ENCODE measurements at places on chromosomes 2 and 18.

DNA sequence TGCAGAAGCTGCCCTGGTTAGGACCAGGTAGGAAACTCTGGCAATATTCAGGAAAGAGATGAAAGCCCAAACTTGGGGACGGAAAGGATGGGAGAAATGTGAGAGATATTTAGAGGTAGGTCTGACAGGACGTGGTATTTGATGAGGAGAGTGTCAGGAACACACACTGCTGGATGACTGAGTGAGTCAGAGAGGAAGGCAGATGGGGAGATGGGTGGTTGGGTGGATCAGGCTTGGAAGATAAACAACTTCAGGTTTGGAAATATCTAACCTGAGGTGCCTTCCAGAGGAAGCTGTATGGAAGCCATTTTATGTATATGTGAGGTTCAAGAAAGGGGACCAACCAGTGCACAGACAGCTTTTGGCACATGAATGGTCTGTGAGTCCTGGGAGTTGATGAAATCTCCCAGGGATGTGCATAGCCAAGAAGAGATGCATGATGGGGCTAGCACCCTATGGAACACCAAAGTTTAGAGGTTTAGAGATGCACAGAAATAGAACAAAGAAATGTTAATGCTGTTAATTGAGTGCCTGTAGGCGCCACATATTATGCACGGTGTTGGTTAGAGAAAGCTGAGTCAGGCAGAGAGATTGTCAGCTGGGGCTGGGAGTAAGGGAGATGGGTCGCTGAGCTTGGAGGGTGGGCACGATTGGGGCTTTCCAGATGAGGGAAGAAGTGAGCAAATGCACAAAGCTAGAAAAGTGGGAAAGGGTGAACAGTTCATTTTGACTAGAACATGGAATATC lies 101.0 kb downstream of the VIT start:
- no peak for DNase-seq

DNA sequence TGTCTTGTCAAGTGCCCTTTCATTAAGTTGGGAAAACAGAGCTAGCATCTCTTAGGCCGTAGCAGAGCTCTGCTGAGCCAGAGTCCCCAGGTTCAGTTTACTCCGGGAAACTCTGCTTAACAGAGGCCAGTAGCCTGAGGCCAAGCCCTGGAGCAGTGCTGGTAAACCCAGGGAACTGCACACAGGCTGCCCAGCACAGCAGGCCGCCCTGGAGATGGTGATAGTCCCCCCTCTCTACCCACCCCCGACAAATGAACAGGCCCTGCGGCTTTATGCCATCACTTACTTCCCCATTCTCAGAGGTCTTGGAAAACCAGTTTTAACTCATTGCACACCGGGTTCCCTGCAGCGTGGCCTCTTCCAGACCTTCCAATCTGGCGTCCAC lies 3.5 kb downstream of the CNNM4 start:
- no peak for DNase-seq

GRCh38 chr18:37665346-37665745 lies 99.7 kb upstream of the CELF4 start:
- DNase-seq = no peak

GRCh38 chr2:875687-876615 lies 74.7 kb upstream of the SNTG2 start:
- DNase-seq = no peak

DNA sequence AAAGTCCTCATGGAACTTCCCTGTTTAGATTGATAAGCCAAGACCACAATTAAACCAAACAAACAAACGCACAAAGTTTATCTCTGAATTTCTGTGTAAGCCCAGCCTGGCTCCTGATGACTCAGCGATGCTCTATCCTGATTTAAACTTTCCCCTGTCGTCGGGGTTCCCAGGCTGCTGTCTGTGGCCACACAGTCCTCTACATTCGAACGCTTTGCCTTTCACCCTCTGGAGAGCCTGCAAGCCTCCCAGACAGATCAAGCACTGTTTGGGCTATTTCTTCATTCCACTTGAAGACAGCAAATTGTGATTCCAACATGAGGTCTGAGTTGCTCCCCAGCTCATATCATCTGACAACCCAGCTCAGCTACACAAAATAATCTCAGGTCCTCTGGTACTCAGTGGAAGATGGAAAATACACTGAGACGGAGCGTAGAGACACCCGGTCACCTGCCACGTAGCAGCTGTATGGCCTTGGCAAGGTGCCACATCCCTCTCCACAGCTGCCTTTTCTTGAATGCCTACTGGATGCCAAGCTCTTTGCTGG lies 51.2 kb downstream of the CYRIA start:
- DNase-seq = no peak

DNA sequence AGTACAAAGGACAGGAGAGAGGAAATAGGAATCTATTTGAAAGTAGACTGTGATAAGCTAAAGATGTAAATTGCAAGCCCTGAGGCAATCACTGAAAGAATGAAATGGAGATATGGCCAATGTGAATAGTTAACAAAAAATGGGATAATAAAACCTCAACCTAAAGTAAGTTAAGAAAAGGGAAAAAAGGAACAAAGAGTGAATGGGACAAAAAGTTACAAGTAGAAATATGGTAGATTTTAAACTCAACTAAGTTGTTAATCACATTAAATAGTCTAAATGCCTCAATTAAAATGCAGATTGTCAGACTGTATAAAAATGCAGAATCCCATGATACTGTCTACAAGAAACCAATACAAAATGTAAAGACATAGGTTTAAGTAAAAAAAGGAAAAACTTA lies 165.2 kb upstream of the RBMS1 start:
- DNase-seq = no peak

GRCh38 chr2:120710256-120710655 lies 25.4 kb upstream of the GLI2 start:
- DNase-seq = peak; percentile 48

DNA sequence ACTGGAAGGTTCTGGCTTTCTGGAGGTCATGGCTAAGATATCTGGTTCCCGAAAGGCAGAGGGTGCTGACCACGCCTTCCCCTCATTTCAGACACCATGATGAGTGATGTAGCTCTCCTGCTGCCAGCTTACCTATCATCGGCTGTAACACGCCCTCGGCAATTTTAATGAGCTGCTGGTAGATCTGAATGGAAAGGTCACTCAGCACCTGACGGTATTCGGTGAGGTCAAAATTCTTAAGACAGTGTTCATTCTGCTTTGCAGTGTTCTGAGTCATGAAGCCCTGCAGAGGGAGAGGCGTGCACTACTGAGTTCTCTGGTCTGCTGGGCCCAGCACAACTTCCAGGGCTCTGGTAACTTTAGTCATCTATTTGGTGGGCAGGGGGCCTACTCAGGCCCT lies 25.7 kb upstream of the ACAA2 start:
- DNase-seq = peak; percentile 59

GRCh38 chr2:177355874-177356273 lies 36.7 kb upstream of the AGPS start:
- no peak for DNase-seq

DNA sequence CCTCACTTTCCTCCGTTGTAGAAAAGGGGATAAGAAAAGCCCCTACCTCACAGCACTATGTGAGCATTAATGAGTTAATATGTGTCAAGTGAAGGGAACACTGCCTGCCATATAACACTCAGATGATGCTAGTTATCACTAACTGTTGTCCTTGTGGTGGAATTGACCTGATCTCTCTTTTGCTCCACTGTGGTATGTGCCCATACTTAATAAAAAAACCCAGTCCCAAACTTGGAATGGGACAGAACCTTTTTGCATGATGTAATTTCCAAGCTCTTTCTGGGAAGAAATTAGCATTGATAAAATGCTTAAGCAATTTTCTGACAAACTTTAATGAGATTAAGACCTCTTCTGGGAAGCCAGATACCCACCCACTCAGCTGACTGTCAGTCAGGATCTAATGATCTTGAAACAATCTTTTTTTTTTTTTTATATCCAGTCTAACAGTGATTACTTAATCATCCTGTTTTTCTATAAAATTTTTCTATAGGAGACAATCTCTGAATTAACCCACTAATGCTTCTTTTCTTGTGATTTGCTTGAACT lies 158.7 kb downstream of the ZBTB7C start:
- no peak for DNase-seq

DNA sequence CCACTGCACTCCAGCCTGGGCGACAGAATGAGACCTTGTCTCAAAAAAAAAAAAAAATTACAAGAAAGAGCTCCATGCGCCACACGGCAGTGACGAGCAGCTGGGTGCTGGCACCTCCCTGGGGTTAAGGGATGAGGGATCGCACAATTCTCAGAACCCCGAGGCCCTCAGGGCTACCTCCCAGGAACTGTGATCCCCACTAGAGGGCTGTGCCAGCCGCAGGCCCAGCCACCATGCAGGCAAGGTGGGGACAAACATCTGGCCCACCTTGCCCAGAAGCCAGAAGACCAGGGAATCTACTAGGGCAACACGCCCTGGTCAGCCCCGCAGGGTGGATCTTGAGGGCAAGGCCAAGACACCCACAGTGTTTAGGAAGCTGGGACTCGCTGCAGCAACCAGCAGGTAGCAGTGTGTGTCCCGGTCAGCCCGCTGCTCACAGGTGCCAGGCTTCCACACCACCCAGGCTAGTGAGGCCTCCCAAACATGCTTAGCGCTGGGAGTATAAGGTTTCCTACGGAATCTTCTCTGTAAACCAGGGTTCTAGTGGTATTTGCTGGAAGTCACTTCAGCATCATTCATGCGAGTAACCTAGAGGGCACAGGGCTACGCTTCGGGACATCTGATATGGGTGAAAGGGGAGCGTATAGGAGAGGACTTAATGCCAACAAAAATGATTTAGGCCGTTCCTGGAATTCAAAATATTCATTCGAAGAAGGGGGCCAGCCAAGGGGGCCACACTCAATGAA lies 6.7 kb downstream of the SAG start:
- DNase-seq = no peak

DNA sequence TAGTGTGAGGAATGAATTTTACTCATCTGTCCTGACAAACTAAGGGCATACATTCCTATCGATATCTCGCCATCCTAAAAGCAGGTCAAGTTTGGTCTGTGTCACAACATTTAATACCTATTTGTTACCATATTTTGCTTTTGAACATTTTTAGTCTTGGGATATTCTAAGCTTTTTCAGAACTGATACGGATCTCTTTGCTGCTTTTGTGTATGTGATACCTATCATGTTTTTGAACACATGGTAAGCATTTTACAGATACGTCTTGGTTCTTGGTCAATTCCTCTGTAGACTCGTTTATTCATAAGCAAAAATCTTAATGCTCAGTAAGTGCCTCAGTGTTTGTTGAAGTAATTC lies 592 bp downstream of the ZNF397 start:
- DNase-seq = no peak

DNA sequence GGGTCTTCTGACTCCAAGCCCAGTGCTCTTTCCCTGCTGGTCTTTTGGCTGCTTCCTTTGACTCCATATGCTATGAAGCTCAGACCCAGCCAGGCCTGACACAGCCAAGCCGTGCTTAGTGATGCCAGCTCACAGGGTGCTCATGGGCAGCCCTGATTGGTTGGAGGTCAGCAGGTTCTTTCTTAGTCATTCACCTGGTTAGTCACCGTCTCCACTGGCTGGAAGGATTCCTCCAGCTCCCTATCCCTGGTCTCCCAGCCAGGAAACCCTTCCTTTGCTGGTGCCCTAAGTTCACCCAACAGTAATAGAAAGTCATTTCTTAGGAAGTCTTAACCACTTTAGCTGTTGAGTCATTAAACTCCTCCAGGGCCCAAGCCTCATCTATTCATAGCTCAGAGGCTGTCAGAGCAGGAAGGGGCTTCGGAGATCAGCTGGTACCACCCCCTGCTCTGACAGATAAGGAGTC lies 3.9 kb downstream of the KCNK3 start:
- DNase-seq = peak; percentile 68

DNA sequence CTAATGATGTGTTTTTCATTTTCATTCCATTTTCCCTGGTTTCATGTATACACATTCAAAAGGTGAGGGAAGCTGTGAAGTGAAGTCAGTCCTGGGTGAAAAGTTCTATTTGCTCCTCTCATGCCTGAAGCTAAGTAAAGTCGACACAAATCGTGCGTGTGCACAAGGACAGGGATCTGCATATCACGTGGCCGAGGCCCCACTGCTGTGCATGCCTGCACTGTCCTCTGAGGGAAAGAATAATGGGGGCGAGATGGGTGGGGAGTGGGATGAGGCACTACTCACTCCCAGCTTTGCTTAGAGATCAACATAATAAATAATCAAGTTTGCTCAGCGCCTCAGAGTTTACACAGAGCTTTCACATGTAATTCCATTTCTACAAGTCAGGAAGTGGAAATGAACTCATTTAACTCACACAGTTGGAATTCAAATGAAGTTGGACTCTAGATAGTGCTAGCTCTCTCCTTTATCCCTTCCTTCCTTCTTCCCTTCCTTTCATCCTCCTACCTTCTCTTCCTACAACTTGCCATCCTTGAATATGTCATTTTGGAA lies 5.1 kb upstream of the PTPRM start:
- no peak for DNase-seq

DNA sequence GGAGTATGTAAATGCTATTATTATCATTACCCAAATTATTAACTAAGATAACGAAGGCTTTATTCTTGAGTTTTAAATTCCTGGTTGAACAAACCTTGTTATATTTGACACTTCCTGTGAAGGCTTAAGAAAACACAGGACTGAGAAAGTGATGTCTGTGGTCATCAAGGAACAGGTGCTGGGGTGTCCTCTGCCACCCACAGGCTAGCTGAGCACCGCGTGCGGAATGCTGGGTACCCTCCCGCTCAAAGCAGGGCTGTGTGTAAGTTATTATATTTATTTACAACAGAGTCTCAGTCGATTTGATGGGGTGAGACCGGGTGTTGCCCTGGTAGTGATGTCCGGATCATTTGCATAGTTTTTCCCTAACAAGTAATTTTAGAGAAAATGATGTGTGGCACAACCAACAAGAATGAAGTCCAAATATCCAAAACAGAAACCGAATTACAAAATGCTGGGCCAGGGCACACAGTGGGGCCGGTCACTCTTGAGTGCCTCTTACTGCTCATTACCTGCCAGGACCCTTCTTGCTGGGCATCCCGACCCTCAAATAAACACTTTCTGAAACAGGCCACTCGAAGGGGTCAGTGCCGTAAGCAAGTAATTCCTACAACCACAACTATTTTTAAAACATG lies 49.2 kb downstream of the TMEM18 start:
- DNase-seq = no peak

DNA sequence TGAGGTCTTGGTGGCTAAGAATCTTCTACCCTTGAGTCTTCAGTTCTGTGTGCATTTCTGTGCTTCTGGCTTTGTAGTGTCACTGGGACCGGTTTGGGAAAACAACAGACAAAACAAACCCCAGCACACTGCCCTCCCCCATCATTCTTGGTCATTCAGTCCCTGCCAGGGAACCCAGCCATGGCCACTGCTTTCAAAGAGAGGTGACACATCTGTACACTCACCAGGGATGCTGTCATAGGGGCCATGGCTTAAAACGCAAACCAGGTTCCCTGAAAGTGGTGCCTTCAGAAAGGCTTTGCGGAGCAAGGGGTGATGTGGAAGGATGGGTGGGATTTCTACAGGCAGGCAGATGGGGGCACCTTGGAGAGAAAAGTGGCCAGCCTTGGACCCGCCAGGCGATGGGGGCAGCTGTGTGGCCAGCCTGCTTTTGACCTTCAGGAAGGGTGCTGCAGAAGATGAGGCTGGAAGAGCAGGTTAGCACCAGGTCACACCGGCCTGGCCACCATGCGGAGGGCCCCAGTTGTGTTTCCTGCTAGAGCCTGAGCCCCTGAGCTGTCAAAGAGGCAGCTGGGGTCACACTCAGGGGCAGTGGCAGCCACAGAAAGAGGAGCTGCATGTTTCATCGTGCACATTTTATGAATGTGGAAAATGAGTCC lies 101.3 kb downstream of the INHBB start:
- DNase-seq = no peak

Measured in non-pigmented ciliary epithelial cell (primary cell).